ENCODE measurements at places on chromosomes 4 and X. TPM values are rescaled to one million over a fixed set of nuclear protein-coding genes. Genes with fewer than 3 reads are reported as not detected.

Gene TRPC3
- total RNA-seq, result not detected

Gene GPR78
- not detected for total RNA-seq

Gene MAGEA12
- total RNA-seq, result not detected

Gene PRKX
- 56.5 TPM for total RNA-seq

Gene POLN
- 0.89 TPM for total RNA-seq

Gene IBSP
- not detected for total RNA-seq

Gene CENPU
- 3.4 TPM for total RNA-seq

Gene AKAP4
- total RNA-seq, result not detected

Gene PABPC5
- total RNA-seq, result not detected

Gene GUCY1B1
- not detected for total RNA-seq

Gene TREX2
- total RNA-seq, result 1.4 TPM

Gene EPHA5
- total RNA-seq, result not detected
